Astrocyte (in vitro differentiated cells and primary cell): ENCODE measurements at places on chromosomes 3 and 15.
A peak's percentile ranks its signal among the peaks of the same experiment; 100 is the strongest.

GRCh38 chr3:183324083-183324482, 71.0 kb downstream of the B3GNT5 start:
- H3K27ac ChIP-seq, result no peak overlapping the region
- H3K4me3 ChIP-seq, result no peak overlapping the region
- DNase-seq, result peak; percentile 55
- H3K4me1 ChIP-seq, result peaks cover 9% of the 10 kb centered on the region

DNA sequence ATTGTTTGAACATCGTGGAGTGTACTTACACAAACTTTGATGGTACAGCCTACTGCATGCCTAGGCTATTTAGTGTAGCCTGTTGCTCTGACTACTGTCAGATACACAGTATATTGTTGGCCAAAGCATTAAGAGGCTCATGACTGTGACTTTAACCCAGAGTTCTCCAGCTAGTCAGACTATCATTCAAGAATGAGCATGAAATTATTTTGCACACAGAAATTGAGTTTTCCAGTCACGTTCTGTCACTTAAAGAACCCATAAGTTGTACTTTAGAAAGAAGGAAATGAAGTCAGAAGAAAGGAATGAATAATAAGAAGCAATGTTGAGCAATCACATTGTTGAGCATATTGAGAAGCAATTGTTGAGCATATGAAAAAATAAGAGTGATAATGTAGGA, 37.6 kb upstream of the SLC22A13 start:
- H3K4me3 ChIP-seq, result no peak overlapping the region
- H3K4me1 ChIP-seq, result peaks cover 15% of the 10 kb centered on the region
- peak overlapping the region; percentile 29 for H3K27ac ChIP-seq
- peaks cover 25% of the 10 kb centered on the region for H3K36me3 ChIP-seq
- no peaks in the 10 kb centered on the region for H3K27me3 ChIP-seq

DNA sequence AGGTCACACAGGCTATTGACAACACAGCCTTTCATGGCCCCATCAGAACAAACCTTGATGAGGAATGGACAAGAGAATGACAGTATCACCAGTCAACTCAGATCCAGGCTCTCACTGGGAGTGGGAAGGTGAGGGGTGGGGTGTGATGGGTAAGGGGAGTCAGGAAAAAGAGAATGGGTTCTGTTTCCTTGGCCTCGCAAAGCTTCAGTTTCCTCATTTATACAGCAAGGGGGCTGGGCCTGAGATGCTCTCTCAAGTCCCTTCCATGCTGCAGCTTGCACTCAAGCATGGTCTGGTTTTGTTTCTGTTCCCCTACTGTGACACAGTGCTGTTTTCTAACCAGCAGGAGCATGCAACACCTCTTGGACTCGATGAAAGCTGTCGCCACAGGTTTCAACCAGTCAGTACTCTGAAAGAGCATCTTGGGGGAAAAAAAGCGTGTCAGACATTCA, 65.7 kb upstream of the IL12A start:
- no peak for DNase-seq
- H3K4me3 ChIP-seq, result no peak overlapping the region
- no peak overlapping the region for H3K27ac ChIP-seq
- H3K4me1 ChIP-seq, result peaks cover 5% of the 10 kb centered on the region

- no peaks in the 10 kb centered on the region for H3K27me3 ChIP-seq
- no peaks in the 10 kb centered on the region for H3K36me3 ChIP-seq
- no peak overlapping the region for H3K4me3 ChIP-seq
- H3K4me1 ChIP-seq, result peaks cover 15% of the 10 kb centered on the region
Observed at GRCh38 chr3:16906682-16907081, 21.9 kb downstream of the PLCL2 start.

- no peaks in the 10 kb centered on the region for H3K4me1 ChIP-seq
- H3K27me3 ChIP-seq, result no peaks in the 10 kb centered on the region
- no peak overlapping the region for H3K27ac ChIP-seq
- no peak overlapping the region for H3K4me3 ChIP-seq
- DNase-seq, result no peak
Observed at GRCh38 chr3:66386925-66387650, 113.7 kb downstream of the LRIG1 start.

DNA sequence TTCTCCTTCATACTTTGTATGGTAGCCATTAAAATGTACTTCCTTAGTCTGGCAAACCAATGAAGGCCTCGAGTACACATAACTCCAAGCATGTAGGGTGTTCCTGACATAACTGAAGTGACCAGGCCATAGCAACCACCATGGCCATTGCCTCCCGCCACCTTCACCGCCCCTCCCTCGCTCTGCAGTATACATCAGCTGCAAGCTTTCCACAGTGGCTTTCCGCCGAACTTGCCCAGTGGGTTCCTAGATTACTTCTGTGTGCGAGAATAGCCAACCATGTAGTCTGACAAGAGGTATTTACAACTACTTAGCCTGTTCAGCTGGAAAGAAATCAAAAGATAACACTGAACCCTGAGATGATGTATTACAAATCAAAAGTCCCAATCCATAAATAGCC, 3.4 kb upstream of the CTNNB1 start:
- H3K4me1 ChIP-seq, result no peaks in the 10 kb centered on the region
- H3K36me3 ChIP-seq, result no peaks in the 10 kb centered on the region
- H3K4me3 ChIP-seq, result no peak overlapping the region
- no peak for DNase-seq
- no peak overlapping the region for H3K27ac ChIP-seq

DNA sequence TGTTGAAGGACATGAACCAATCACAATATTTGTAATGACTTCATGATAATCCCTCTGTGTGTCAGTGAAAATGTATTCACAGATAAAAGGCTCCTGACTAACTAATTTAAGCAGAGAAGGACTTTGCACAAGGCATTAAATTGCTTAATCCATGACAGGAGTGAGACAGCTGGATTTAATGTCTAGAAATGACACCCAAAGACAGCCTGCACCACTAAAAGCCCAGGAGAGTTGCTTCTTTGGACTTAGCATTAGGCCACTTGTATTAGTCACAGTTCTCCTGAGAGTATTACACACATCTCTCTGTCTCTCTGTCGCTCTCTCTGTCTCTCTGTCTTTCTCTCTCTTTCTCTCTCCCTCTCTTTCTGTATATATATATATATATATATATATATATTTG, 180.4 kb downstream of the GOLGA8K start:
- no peaks in the 10 kb centered on the region for H3K4me1 ChIP-seq
- H3K27me3 ChIP-seq, result no peaks in the 10 kb centered on the region

DNA sequence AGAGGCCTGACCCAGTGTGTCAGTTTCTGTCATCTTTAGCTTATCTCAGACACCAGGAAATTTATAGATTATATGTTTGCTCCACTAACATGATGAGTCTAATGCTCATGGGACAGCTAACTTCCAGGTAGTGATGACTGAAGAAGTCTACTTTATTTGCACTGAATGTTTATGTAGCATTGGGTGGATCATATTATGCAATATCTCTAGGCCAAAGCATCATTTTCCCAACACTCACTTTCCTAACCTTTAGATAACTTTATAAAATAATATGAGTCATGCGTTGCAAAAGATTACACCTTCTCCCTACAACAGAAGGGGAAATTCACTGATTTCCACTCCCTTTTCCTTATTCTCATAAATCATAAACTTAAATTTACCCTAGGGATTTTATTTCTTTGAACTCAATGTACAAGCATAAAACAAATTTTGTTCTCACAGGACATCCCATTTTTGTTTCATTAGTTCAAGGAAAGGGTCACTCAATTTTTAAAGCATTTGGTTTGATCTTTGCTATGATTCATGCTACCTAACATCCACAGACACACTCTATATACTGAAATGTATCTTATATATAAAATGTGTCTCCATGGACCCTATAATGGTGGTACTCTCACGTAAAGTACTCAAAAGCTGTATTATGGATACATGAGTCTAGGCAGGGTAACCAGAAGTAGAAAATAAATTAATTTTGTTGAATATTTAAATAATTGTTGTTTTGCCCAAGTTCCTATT, 225.2 kb downstream of the WDR72 start:
- H3K27me3 ChIP-seq, result no peaks in the 10 kb centered on the region
- H3K27ac ChIP-seq, result no peak overlapping the region

GRCh38 chr15:95793231-95793630, 537.3 kb upstream of the NR2F2 start:
- no peak for DNase-seq
- no peaks in the 10 kb centered on the region for H3K36me3 ChIP-seq
- no peaks in the 10 kb centered on the region for H3K27me3 ChIP-seq
- no peak overlapping the region for H3K4me3 ChIP-seq

DNA sequence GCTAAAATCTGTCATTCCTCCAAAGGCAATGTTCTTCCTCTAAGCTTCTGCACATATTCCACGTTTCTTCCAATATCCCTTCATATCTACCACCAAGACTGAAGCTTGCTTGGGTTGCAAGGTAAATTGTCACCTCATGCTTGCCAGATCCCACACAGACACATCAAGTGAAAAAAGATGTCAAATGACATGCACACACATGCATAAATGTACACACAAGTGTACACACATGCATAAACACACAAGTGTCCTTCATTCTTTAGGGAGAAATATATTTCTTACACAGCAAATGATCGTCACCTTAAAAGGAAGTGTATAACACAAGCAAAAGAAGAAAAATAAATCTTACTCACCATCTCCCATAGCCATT, 59.4 kb downstream of the CLASP2 start:
- no peaks in the 10 kb centered on the region for H3K27me3 ChIP-seq
- H3K36me3 ChIP-seq, result no peaks in the 10 kb centered on the region

DNA sequence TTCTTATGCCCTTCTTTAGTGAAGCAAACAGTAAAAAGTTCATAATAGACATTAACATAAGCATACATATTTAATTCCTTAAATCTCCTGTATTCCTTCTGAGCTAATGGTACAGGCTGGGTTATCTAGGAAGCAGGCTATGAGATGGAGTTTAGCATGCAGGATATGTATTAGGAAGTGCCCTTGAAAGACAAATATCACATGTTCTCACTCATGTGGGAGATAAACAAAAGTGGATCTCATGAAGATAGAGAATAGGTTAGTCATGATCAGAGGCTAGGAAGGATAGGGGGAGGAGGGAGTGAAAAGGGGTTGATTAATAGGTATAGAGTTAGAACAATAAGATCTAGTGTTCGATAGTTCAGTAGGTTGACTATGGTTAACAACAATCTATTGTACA, 105.4 kb downstream of the CLASP2 start:
- H3K27me3 ChIP-seq, result no peaks in the 10 kb centered on the region
- no peak overlapping the region for H3K27ac ChIP-seq
- H3K4me3 ChIP-seq, result no peak overlapping the region
- no peaks in the 10 kb centered on the region for H3K36me3 ChIP-seq

- DNase-seq, result no peak
- no peaks in the 10 kb centered on the region for H3K36me3 ChIP-seq
- no peaks in the 10 kb centered on the region for H3K27me3 ChIP-seq
- no peak overlapping the region for H3K27ac ChIP-seq
- no peak overlapping the region for H3K4me3 ChIP-seq
Observed at GRCh38 chr15:25268166-25268565, 170.7 kb downstream of the UBE3A start.

- peak overlapping the region; percentile 34 for H3K27ac ChIP-seq
- H3K27me3 ChIP-seq, result no peaks in the 10 kb centered on the region
- H3K36me3 ChIP-seq, result peaks cover 47% of the 10 kb centered on the region
- DNase-seq, result no peak
- H3K4me1 ChIP-seq, result peaks cover 22% of the 10 kb centered on the region
Observed at GRCh38 chr15:93028111-93028631, 60.8 kb downstream of the RGMA start.

- no peak overlapping the region for H3K4me3 ChIP-seq
- H3K4me1 ChIP-seq, result no peaks in the 10 kb centered on the region
- no peaks in the 10 kb centered on the region for H3K27me3 ChIP-seq
- no peak overlapping the region for H3K27ac ChIP-seq
Observed at GRCh38 chr3:149839896-149840295, 26.9 kb downstream of the RNF13 start.

DNA sequence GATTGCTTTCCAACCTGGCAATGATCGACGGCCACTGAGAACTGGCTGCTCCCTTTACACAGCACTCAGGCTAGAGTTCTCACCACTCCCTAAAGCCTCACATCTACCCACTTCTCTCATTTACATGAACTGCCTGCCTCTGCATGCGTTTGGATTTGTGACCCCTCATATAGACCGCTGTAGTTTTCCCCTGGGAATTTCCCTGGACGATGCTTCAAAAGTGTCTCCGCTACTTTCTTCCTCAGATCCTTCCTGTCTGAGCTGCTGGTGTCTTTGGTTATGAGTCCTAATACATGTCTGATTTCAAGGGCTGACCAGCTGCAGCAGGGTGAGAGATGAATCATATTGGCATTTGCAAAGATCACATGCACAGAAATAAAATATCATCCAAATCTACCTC, 116.7 kb upstream of the ETV5 start:
- no peak for DNase-seq
- no peaks in the 10 kb centered on the region for H3K36me3 ChIP-seq
- no peak overlapping the region for H3K4me3 ChIP-seq
- H3K27ac ChIP-seq, result no peak overlapping the region
- no peaks in the 10 kb centered on the region for H3K4me1 ChIP-seq

DNA sequence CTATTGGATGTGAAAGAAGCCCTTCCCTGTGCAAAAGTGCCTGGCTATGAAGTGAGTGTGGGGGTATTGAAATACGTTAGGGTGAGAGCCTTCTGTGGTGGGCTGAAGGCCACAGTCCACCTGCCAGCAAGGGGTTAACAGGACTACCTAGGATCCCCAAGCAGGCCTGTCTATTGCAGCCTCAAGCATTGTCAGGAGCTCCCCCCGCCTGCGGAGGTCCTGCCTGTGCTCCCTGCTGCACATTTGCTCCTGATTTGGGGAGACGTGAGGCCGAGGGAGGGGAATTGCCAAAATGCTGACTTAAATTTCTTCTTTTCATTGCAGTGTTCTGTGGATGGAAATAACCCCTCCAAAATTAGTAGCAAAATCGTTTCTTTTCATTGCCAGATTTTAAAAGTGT, 56.2 kb downstream of the GABRG3 start:
- H3K36me3 ChIP-seq, result no peaks in the 10 kb centered on the region
- H3K4me3 ChIP-seq, result no peak overlapping the region
- no peaks in the 10 kb centered on the region for H3K4me1 ChIP-seq
- no peak for DNase-seq
- H3K27me3 ChIP-seq, result no peaks in the 10 kb centered on the region

GRCh38 chr15:101276501-101277037, 716 bp downstream of the SELENOS start:
- peaks cover 10% of the 10 kb centered on the region for H3K4me1 ChIP-seq
- peaks cover 53% of the 10 kb centered on the region for H3K36me3 ChIP-seq
- peak overlapping the region; percentile 76 for H3K27ac ChIP-seq
- peak; percentile 34 for DNase-seq
- H3K4me3 ChIP-seq, result peak overlapping the region; percentile 94
